RWPE2 (cell line): ENCODE measurements at places on chromosomes 2 and 18.

DNA sequence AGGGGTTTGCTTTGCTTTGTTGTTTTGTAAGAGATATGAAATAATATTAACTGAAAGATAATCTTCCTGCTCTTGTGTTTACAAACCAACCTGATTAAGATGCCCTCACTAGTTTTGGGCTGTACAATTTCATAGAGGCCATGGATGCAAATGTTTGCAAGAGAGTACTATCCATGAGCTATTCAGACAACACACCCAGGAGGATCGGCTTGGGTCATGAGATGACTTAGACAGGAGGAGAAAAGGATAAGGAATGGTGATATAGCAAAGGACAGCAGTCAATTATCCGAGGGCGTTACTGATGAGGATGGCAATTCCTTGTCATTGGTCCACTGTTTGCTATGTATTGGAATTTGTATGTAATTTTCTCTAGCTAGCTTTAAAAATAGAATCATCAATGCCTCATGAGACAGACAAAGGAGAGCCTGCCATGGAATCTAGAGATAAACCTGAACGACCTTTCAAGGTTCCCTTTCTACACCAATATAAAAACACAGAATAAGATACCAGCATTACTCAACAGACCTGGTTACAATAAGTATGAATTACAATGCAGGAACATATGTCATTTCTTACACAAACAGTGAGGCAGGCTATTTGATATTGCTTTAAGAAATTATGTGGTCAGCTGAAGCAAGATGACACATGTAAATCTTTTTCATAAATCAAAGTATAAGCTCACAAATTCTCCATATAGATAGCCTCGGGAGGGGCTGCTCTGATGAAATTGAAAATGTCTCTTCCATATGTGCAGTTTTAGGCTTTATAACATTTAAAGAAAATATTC, 54.4 kb upstream of the SOS1 start:
- no peak for DNase-seq
- no peak overlapping the region for H3K4me3 ChIP-seq
- H3K36me3 ChIP-seq, result no peaks in the 10 kb centered on the region
- no peaks in the 10 kb centered on the region for H3K27me3 ChIP-seq
- H3K27ac ChIP-seq, result no peak overlapping the region

DNA sequence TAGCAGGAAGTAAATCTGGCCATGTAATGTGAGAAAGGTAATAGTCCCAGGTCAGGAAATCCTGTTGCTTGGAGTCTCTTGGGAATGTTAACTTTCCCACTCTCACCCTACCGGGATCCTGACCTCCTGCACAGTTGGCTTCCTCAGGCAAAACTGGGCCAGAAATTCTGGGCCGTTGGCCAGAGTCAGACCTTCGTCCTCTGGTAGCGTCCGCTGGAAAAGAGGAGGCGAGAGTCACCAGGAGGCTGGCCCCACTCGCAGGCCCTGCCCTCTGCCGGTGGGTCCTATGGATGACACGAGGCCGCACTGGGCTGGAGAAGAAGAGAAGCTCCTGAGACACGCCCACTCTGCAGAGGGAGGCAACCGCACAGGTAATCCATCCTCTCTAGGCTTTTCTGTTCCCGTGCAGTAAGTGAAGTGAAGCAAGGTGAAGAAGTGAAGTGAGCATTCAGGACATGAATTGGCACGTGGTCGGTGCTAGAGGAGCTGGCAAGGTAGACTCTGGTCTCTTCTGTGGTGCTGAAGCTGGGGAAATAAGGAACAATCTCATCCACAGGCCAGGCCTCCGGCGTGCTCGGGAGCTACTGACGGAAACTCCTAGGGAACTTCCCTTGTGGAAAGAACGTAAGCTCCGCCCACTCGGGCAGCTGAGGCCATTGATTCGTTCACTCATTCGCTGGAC, 182.7 kb upstream of the GLI2 start:
- H3K4me3 ChIP-seq, result no peak overlapping the region
- H3K27ac ChIP-seq, result no peak overlapping the region
- H3K36me3 ChIP-seq, result no peaks in the 10 kb centered on the region
- no peaks in the 10 kb centered on the region for H3K27me3 ChIP-seq
- peak; percentile 84 for DNase-seq

GRCh38 chr2:12715258-12716031, 1.3 kb upstream of the TRIB2 start:
- no peak for DNase-seq
- no peaks in the 10 kb centered on the region for H3K36me3 ChIP-seq
- peaks cover 24% of the 10 kb centered on the region for H3K4me1 ChIP-seq

DNA sequence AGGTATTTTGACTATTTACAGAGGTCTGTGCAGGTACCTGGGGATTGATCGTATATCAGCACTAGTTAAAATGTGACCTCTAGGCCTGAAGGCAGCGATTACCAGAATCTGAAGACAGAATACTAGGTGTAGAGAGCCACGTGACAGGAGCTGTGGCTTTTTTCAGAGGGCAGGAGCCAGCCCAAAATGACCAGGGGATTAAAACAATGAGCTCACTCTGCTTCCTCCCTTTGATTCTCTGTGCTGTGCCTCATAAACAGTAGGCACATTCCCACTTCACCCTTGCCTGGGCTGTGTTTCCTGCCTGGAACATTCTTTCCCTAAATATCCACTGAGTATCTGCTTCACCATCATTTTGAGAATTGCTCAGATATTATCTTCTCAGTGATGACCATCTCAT, 15.2 kb downstream of the ITGAV start:
- no peaks in the 10 kb centered on the region for H3K27me3 ChIP-seq
- H3K4me1 ChIP-seq, result no peaks in the 10 kb centered on the region
- DNase-seq, result no peak
- peaks cover 38% of the 10 kb centered on the region for H3K36me3 ChIP-seq

GRCh38 chr2:2699121-2699505, 368.0 kb upstream of the MYT1L start:
- no peak overlapping the region for H3K27ac ChIP-seq
- DNase-seq, result no peak
- H3K27me3 ChIP-seq, result no peaks in the 10 kb centered on the region
- no peaks in the 10 kb centered on the region for H3K36me3 ChIP-seq
- no peaks in the 10 kb centered on the region for H3K4me1 ChIP-seq

DNA sequence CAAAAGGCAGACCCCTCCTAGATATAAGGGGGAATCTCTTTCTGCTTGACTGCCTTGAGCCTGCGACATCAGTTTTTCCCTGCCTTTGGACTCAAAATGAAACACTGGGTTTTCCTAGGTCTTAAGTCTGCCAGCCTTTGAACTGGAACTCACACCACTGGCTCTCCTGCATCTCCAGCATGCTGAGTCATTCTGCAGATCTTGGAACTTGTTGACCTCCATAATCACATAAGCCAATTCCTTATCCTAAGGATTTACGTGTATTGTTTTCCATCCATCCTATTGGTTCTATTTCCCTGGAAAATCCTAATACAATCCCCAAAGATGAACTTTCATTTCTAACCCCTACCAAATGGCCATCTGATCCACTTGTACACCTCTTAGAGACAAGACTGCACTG, 88.0 kb downstream of the AFF3 start:
- H3K4me1 ChIP-seq, result no peaks in the 10 kb centered on the region
- DNase-seq, result no peak
- no peaks in the 10 kb centered on the region for H3K36me3 ChIP-seq
- no peak overlapping the region for H3K4me3 ChIP-seq

- no peak overlapping the region for H3K4me3 ChIP-seq
- no peaks in the 10 kb centered on the region for H3K36me3 ChIP-seq
- no peaks in the 10 kb centered on the region for H3K4me1 ChIP-seq
These were observed 144.2 kb upstream of the OTOS start for GRCh38 chr2:240284503-240285259.

DNA sequence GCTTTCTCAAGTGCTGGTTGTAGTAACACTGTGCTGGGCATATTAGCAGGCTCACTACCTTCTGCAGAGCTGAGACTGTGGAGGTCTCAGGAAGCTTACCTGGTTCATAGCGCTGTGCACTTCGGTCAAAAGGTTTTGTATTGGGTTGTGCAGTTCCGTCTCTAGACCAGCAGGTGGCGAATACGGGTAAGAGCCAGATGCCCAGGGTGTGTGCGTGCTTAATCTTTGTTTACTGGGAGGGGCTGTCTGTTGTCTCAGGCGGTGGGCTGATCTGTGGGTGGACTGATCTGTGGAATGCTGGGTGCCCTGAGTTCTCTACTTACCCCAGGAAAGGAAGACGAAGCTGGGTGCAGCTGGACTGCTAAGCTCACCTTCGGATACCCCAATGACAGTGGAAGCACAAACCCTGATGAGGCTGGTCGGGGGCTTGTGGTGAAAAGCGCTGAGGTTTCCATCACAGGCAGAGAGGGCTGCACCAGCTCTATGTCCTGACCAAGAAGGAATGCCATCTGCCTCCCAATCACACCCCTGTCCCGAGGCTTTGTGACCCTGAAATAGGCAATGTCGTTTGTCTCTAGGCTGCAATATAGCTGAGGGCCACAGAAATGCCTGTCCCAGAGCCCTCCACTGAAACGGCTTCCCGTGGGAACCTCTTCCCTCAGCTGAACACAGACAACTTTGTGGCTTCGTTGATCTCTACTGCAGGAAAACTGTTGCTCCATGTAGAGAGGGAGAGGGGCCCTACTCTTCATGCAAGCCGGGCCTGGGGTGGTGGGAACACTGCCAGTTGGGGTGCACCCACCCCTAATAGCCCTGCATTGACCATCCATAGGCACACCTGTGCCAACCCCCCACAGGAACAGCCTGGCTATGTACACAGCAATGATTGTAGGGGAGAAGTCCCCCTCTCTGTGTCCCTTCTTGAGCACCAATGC, 45.9 kb upstream of the FAM117B start:
- no peaks in the 10 kb centered on the region for H3K27me3 ChIP-seq
- no peaks in the 10 kb centered on the region for H3K36me3 ChIP-seq
- H3K27ac ChIP-seq, result no peak overlapping the region
- H3K4me1 ChIP-seq, result no peaks in the 10 kb centered on the region
- no peak for DNase-seq

DNA sequence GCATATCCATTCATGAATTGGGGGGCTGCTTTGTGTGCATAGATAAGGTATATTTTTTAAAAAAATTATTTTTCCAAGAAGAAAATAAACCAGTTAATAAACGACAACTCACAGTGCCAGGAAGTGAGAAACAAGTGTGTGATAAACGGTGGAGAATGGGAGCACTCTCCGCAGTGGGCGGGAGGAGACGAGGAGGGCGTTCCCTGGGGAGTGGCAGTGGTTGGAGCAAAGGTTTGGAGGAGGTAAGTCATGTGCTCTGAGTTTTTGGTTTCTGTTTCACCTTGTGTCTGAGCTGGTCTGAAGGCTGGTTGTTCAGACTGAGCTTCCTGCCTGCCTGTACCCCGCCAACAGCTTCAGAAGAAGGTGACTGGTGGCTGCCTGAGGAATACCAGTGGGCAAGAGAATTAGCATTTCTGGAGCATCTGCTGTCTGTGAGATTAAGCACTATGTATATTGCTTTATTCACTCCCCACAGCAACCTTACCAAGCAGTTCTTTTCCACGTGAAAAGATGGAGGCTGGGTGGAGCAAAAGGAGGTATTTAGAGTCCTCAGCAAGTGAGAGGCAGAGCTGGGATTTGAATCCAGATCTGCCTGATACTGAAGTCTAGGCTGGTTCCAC, 27.0 kb upstream of the CASP8 start:
- no peaks in the 10 kb centered on the region for H3K27me3 ChIP-seq
- H3K36me3 ChIP-seq, result no peaks in the 10 kb centered on the region; the same call in 1 of the 2 replicates
- H3K4me1 ChIP-seq, result peaks cover 22% of the 10 kb centered on the region
- peak overlapping the region; percentile 35 for H3K27ac ChIP-seq
- peak overlapping the region; percentile 44 for H3K4me3 ChIP-seq

DNA sequence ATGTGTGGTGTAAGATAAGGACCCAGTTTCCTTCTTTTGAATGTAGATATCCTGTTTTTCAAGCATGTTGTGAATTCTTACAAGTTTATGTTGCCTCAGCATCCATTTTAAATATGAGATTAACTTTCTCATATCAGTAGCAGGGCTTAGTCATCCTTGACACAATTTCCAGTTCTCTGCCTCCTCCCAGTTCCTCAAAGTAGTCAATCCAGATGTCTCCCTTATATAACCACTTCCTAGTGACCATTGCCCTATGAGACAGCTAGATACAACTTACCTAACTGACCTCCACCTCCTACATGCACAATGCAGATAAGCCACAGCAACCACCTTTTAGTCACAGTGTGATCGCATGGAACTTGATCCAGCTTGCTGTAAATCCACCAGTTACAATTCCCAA, 269.2 kb upstream of the ZNF521 start:
- no peak overlapping the region for H3K27ac ChIP-seq
- no peaks in the 10 kb centered on the region for H3K4me1 ChIP-seq
- no peaks in the 10 kb centered on the region for H3K27me3 ChIP-seq
- no peak overlapping the region for H3K4me3 ChIP-seq
- no peak for DNase-seq
